HS-27A (cell line): ENCODE measurements at places on chromosomes 4 and X.

DNA sequence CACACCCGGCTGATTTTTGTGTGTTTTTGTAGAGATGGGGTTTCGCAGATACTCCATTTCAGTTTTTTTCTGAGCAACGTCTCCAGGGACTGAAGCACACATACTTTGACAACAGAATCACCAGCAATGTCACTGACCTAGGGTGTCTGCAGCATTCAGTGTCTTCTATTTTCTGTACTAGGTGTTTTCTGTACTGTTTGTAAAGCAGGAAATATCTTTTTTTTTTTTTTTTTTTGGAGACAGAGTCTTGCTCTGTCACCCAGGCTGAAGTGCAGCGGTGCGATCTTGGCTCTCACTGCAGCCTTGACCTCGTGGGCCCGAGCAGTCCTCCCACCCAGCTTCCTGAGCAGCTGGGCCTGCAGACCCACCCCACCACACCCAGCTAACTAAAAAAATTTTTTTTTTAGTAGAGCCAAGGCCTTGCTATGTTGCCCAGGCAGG, 8.9 kb downstream of the ADD1 start:
- DNase-seq, result no peak

GRCh38 chr4:98659741-98660462, 1.5 kb upstream of the TSPAN5 start:
- no peak for DNase-seq

DNA sequence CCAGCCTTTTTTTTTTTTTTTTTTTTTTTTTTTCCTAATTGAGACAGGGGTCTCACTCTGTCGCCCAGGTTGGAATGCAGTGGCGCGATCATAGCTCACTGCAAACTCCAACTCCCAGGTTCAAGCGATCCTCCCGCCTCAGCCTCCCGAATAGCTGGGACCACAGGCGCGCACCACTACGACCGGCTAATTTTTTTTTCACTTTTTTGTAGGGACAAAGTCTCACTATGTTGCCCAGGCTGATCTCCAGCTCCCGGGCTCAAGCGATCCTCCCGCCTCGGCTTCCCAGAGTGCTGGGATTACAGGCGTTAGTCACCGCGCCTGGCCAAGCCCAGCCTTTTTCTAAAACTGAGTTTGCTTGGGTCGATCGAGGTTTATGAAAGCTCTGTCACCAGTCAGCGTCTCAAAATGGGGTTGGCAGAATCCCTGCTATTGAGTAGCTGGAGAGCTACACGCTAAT, 1.3 kb upstream of the OTUD5 start:
- DNase-seq, result no peak

GRCh38 chrX:40299641-40300046, 201.9 kb upstream of the BCOR start:
- no peak for DNase-seq

DNA sequence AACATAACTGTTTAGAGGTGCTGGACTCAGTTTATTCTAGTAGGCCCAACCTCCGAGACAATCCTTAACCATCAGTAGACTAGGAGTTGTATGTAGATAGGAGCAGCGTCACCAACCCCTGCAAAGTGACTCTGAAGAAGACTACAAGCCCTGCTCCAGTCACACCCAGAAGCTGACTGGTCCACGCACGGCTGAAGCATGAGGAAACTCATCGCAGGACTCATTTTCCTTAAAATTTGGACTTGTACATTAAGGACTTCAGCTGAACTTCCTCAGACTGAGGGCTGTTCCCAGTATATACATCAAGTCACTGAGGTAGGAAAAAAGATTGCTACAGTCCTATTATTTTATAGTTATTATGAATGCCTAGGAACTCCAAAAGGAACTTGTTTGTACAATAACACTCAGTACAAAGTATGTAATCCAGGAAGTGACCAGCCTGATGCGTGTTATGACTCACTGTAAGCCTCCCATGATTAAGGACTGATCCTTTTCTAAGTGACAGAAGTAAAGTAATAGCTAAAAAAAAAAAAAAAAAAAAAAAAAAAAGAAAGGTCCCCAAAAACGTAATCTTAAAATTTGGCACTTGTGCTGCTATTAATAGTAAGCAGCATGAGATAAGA, 41.6 kb upstream of the UGT2B7 start:
- peak; percentile 54 for DNase-seq

- peak; percentile 31 for DNase-seq
Observed at GRCh38 chr4:182975806-182976205, 58.6 kb upstream of the DCTD start.

DNA sequence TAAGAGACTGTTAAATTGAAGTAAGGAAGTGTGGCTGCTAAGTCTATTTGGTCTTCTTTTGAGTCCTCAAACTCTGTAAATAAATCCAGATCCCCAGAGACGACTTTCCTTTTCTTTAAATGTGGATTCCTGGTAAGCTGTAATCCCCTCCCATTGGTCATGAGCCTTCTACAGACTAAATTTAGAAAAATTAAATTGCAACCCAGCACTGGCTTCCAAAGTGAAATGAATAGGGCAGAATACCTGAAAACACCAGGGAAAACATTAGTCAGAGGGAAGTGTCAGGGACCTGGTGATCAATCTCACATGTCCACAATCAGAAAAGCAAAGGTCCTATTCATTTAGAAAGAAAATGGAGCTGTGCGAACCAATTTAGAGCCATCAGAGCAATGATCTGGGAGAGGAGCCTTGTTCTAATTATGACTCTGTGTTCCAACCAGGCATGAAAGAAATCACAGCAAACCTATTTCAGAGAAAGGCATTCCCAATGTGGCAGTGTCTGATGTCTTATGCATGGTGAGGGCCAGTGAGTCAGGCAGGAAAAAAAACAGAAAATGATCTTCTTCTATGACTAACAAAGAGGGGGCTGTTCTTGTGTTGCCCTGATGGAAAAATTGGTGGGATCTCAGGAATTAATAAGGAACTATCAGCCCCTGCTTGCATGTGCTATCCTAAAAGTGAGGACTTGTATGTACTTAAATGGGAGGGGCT, 19.8 kb upstream of the CCDC149 start:
- DNase-seq, result no peak

GRCh38 chr4:150983851-150984250, 31.2 kb downstream of the LRBA start:
- DNase-seq, result no peak

- no peak for DNase-seq
Observed at GRCh38 chrX:110145311-110145710, 142.4 kb downstream of the TMEM164 start.

GRCh38 chr4:186201535-186202230, 10.3 kb downstream of the CYP4V2 start:
- DNase-seq, result no peak

- no peak for DNase-seq
Observed at GRCh38 chrX:13284570-13284969, 35.3 kb downstream of the ATXN3L start.

GRCh38 chrX:46770817-46771163, 11.9 kb upstream of the SLC9A7 start:
- peak; percentile 47 for DNase-seq

DNA sequence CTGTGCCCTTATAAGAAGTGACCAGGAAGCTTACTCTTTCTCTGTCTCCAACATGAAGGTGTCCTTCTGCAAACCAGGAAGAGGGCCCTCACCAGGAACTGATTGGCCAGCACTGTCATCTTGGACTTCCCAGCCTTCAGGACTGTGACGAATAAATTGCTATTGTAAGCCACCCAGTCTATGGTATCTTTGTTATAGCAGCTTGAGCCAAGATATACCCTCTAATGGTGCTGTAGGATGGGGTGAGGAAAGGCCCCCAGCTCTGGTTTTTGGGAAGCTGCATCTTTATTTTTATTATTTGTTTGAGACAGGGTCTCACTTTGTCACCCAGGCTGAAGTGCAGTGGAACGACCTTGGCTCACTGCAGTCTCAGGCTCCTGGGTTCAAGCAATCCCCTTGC, 1.2 kb upstream of the MGST2 start:
- DNase-seq, result no peak

GRCh38 chr4:163332526-163333406, at the start of gene NPY1R:
Gene NPY1R (minus strand): TSS chr4:163332596. CDS start chr4:163326554, 6,042 bp downstream.
- peak; percentile 23 for DNase-seq

GRCh38 chrX:118049713-118050112, 66.9 kb downstream of the KLHL13 start:
- no peak for DNase-seq

DNA sequence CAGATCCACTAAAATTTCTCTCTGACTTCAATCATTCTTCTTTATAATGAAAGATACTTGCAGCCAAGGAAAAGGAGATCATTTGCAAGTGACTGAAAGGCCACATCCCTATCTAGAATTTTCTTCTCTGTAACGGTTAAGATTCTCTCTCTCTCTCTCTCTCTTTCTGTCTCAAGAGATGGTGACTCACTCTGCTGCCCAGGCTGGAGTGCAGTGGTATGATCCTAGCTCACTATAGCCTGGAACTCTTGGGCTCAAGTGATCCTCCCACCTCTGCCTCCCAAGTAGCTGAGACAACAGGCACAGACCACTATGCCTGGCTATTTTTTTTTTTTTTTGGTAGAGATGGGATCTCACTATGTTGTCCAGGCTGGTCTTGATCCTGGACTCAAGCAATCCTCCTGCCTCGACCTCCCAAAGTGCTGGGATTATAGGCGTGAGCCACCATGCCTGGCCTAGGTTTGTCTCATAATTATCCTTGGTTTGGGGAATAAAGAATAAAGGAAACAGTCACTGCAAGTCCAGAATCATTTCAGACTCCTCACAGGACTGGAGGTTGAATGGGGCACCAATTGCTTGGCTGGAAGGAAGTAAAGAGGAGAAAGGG, 33.3 kb upstream of the GALNT7 start:
- DNase-seq, result no peak

DNA sequence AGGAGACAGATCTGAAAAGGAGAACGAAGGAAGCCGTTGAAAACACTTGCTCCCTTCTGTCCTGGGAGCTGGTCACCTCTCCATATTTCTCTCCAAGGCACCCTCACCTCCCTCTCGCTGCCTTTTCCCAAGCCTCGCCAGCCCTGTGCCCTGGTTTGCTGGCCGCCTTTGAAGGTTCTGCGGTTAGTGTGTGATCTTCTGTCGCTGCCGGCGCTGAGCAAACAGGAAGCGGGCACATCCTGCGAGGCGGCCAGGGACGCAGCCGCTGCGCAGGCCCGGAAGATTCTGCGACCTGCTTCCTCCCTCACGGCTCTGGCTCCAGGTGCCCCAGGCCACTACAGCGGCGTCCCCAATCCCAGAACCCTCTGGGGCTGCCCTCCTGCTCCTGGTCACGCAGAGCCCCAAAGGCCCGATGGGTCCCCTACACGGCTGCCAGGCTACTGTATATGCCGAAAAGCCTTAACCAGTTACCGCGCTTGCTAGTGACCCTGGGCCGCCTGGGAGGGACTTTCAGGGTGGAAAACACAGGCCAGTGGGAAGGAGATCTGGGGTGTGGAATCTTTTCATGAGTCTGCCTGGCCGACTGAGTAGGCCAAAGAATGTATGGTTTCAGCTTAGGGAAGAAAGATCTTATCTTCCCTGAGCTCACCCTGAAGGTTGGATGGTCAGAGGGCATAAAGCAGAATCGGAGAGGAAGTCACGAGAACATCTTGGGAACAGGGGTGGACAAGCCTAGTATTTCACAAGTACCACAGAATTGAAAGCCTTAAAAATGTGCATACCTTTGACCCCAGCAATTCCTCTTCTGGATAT, 2.3 kb upstream of the SASH3 start:
- no peak for DNase-seq

DNA sequence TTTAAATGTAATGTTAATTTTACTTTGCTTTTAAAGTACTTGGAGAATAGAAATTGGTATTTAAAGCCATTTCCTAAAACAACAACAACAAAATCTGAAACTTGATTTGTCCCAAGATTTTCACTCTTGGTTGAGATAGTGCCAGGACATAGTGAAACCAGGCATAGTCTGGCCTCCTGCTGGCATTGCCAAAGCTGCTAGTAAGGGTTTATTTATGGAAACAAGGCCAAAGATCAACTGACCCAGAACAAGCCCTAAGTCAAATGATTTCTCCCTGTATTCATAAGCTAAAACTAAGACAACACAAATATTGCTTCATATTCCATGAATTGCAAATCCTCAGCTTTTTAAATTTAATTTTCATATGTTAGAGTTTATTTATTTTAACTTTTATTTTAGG, 227.5 kb upstream of the FGF13 start:
- DNase-seq, result no peak

GRCh38 chr4:111499291-111499690, 646.0 kb upstream of the FAM241A start:
- no peak for DNase-seq

DNA sequence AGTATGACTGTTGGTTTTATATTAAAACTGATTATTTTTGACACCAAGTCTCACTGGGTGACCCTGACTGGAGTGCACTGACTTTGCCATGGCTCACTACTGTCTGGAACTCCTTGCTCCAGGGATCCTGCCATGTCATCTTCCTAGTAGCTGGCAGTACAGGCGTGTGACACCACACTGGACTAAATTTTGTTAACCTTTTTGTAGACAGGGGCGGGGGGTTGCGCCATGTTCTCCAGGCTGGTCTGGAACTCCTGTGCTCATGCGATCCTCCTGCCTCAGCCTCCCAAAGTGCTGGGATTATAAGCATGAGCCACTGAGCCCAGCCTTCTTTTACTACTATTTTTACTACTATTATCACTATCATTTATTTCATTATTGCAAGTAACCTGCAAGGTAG, 8.9 kb downstream of the XAGE1A start:
- DNase-seq, result no peak

- DNase-seq, result no peak
Observed at GRCh38 chrX:44651358-44651757, 108.7 kb upstream of the FUNDC1 start.

- DNase-seq, result no peak
Observed at GRCh38 chrX:19734111-19734510, 153.3 kb downstream of the SH3KBP1 start.

- no peak for DNase-seq
Observed at GRCh38 chr4:93749292-93749761, 79.2 kb upstream of the ATOH1 start.

DNA sequence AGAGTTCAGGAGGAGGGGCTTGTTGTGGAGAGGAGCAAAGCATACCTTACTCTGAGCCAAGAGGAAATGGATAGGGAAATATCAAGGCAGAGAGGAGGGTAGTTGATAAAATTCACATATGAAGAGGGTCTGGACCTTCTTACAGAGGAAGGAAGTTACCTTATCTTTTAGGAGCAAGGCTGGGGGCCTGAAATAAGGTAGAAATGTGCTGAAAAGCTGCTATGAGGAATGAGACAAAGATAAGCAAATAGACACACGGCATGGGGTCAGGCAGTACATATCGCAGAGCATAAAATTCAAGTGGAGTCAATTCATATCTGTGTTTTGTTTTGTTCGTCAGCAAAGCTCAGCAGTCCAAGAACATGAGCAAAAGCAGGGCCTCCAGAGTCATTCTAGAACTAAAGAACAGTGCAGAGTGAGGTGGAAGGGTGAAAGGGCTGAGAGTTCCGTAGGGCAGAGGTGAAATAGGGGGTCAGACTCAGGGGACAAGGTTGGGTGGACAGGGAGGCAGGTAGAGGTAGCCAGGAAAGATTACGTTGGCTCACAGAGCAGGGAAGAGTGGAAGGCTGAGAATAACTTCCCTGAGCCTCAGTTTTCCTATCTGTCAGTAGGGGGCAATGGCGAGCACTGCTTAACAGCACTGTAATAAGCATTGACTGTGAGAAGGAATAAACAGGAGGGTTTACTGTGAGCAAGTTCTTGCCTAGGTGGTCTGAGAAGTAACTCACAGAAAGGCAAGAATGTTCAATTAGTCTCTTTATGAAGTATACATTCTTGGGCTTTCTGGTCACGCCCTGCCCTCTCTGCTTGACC, 9.2 kb downstream of the VSIG4 start:
- DNase-seq, result no peak

GRCh38 chrX:3582451-3582850, 131.0 kb downstream of the PRKX start:
- DNase-seq, result no peak

- no peak for DNase-seq
Observed at GRCh38 chrX:107825698-107826237, at the start of gene MID2. Gene MID2 (plus strand): TSS chrX:107825866. CDS start chrX:107826427, 561 bp downstream.

- DNase-seq, result no peak
Observed at GRCh38 chr4:76035799-76036380, at the start of gene CXCL11. Gene CXCL11 (minus strand): TSS chr4:76036070. CDS start chr4:76035987, 83 bp downstream.
